Esophagus squamous epithelium (tissue), 5 donors: ENCODE measurements at places on chromosomes 5 and 9.

- no peak for DNase-seq
These were observed 390.3 kb downstream of the PDE4D start for GRCh38 chr5:59503220-59503619.

DNA sequence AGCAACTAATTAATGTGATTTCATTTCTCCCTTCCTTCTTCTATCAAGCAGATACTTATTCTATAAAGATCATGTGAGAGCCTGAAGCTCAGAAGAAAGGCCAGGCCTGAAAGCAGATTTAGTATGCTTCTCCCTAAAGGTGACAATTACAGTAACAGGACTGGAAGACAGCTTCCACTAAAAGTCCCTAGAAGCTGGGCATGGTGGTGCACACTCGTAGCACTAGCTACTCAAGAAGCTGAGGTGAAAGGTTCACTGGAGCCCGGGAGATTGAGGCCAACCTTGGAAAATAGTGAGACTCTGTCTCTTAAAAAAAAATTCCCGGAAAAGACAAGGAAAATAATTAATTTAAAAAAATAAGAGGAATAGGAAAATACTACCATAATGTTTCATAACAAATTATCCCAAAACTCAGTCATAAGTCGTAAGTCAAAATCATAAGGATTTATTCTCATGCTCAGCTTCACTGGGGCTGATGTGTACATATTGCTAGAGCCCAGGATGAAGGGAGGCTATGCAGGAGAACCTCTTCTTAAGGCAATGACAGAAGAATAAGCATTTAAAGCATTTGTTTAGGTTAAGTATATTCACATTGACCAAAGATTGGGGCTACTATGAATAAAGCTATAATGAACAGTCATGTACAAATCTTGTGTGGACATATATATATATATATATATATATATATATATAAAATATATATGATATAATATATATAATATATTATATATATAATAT lies 210.8 kb upstream of the SMARCA2 start:
- no peak for DNase-seq

- no peak for DNase-seq
These were observed 59.5 kb downstream of the EBF1 start for GRCh38 chr5:159040181-159040580.

DNA sequence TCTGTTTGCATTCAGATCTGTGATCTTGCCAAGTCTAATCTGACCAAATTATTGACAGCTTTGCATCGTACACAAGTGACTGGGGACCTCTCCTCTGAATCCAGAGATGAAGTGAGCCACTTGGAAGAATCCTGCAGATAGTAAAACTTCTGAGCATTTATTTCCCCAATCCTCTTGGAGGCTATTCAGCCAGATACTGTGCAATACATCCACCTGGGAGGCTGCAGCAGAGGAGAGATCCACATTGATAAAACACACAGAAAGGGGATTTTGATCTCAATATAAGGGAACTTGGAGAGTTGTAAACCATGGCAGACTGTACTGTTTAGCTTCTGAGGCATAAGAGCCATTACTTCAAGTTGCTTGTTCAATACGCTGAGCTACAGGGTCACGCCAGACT lies 654.6 kb downstream of the MTRR start:
- no peak for DNase-seq

- DNase-seq: no peak
These were observed 69.8 kb downstream of the KCNIP1 start for GRCh38 chr5:170573660-170574059.
